ENCODE measurements at places on chromosomes 5 and 9.

GRCh38 chr5:72108202-72109061 lies 1.2 kb downstream of the MAP1B start:
- peak; percentile 62 for DNase-seq

- DNase-seq, result no peak
Measured at GRCh38 chr5:74017786-74018211, 391.8 kb downstream of the ARHGEF28 start.

- DNase-seq, result no peak
Measured at GRCh38 chr9:119071636-119072035, 297.6 kb downstream of the BRINP1 start.

DNA sequence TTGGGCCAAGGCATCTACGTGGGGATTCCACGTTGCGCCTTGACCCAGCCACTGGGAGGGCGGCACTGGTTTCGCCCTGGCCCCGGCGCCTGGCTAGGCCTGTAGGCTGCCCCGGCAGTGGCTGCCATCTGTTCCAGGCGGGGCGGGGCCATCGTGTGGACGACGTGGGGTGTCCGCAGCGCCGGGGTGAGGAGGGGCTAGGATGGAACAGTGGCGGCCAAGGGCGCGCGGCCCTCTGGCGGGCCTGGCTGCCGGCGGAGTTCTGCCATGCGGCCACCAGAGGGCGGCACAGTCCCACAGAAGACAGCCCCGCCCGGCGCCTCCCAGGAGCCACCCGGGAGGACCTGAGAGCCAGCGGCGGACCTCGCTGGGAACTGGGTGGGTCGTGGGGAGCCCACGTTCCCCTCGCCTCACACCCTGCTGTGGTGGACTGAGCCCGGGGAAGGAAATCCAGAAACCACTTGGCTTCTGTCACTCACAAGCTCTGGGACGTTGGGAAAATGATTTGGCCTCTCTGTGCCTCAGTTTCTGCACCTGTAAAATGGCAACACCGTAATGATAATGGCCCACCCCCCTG lies 22.6 kb upstream of the RAPGEF1 start:
- DNase-seq, result peak; percentile 45

DNA sequence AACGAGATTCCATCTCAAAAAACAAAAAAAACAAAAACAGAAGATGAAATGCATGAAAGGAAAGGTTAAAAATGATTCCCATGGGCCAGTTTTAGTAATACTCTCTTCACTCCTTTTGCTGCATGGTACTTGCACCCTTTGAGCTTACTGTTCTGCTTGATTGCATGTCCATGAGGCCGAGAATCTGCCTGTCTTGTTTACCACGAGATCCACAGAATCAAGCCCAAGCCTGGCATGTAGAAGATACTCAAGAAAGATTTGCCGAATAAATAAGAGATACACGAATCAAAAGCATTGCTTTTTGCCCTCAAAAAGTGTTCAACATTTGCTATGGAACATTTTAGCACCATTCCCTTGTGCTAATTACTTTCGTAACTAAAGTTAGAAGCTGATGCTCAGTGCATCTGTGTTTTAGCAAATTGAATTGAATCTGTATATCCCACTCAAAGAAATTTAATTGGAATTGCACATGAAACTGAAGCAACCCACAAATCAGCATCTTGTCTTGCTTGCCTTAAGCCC lies 1.1 kb downstream of the FAXDC2 start:
- no peak for DNase-seq

- no peak for DNase-seq
Measured at GRCh38 chr5:135596788-135597187, 18.0 kb upstream of the CXCL14 start.

- DNase-seq, result no peak
Measured at GRCh38 chr5:138011991-138012390, 20.9 kb downstream of the FAM13B start.

- no peak for DNase-seq
Measured at GRCh38 chr9:134396825-134397224, 70.6 kb downstream of the RXRA start.

DNA sequence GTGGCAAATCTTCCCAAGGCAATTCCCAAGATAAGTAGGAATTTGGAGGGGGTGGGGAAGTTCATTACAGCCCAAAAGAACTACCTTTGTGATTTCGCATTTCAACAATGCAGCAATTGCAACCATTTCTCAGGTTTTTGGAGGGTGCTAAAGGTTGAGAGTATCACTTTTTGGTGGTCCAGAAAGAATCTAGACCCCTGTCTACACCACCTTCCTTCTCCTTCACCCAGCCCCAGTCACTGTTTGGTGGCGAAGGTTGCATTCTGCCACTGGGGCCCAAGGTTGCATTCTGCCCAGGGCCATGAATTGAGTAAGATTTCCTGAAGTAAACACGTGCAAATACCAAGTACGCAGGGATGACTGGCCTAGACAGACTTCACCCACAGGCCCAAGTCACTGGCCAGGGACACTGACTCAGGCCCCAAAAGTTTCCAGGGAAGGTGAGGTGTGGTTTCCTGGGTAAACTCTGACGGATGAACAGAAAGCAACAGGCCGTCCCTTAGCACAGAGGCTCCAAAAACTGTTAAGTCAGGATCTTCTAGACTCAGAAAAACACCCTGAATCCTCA lies 5.7 kb downstream of the PDE6A start:
- no peak for DNase-seq

DNA sequence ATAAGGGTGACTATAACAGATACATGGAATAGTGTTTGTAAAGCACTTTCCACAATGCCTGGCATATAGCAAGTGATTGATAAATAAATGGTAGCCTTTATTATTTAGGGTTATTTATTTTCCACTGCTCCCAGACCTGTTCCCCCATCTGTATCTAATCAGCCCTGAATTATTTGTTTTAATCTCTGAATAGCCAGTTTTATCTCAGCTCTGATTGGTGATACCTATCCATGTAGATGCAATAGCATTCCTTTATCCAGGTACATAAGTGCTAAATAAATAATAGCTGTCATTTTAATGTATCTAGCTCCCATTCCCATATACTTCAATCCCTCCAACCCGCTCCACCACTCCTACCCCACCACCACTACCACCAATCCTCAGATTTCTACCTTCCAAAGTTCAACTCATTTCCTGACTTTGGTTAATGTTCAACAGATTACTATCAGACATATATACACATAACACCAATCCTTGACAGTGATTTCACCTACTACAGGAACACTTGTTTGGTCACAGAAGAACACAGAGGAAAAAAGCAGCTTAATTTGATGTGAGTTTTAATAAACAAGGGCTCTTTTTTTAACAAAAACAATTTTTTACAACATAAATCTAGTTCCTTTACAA lies 14.0 kb downstream of the PRKAA1 start:
- no peak for DNase-seq

GRCh38 chr5:97955450-97955849 lies 772.4 kb upstream of the RIOK2 start:
- DNase-seq, result no peak

- DNase-seq, result no peak
Measured at GRCh38 chr5:136622747-136623146, 257.4 kb upstream of the TRPC7 start.

- no peak for DNase-seq
Measured at GRCh38 chr5:136374638-136375037, 9.3 kb upstream of the TRPC7 start.

DNA sequence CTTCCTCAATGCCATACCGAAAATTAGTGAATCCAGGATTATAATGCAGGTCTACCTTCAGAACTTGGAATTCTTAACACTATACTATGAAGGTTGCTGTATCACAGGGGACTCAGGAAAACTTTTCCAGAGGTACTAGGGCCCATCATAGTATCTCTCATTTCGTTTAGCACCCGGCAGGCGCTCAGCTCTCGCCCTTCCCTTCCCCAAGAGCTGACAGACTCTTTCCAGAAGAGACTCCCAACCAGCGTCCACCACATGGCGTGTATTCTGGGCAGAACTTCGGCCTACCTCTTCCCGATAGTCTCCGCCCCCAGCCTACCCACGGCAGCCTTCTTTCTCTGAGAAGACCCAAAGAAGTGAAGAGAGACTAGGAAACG lies 271 bp downstream of the NOL8 start:
- DNase-seq, result no peak

GRCh38 chr9:127290561-127291065 lies 26.0 kb downstream of the GARNL3 start:
- no peak for DNase-seq

- no peak for DNase-seq
Measured at GRCh38 chr5:60852940-60853339, 8.9 kb upstream of the ELOVL7 start.

- DNase-seq, result no peak
Measured at GRCh38 chr9:91902475-91903125, 47.4 kb downstream of the ROR2 start.

GRCh38 chr9:86962692-86963091 lies 15.4 kb upstream of the GAS1 start:
- DNase-seq, result no peak

DNA sequence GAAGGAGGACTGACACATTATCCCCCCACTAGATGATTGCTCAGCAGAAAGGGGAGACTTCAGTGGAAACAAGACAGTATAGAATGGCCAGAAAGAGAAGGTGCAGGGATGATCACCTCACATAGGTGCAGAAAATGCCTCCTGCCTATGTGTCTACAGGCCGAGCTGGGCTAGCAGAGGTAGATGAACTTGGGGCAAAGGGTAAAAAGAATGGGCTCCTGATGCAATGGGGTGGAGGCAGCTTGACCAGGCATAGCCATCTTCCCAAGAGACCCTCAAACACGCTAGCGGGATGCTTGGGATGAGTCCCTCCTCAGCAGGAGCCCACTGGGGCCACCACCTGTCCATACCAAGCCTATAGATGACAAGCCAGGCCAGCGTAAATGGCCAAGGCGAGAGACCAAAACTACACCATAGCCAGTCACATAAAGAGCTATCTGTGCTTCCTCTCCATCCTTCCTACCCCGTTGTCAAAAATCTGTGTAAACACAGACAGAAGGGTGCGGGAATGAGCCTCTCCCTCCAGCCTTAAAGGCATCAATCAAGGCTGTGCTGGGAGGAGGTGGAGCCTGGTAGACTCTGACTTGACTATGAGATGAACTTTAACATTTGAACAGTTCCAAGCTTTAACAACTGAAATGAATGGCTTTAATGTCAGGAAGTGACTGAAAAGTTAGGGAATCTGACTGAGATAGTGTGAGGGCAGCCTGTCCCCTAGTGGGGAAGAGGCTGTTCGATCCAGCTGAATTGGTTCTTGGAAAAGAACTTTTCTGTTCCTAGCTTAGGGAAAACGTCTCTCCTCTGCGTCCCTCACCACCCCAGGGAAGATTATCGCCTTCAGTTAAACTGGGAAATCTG lies 10.4 kb downstream of the C9orf152 start:
- DNase-seq, result no peak

GRCh38 chr9:71704796-71705195 lies 63.5 kb downstream of the CEMIP2 start:
- no peak for DNase-seq

DNA sequence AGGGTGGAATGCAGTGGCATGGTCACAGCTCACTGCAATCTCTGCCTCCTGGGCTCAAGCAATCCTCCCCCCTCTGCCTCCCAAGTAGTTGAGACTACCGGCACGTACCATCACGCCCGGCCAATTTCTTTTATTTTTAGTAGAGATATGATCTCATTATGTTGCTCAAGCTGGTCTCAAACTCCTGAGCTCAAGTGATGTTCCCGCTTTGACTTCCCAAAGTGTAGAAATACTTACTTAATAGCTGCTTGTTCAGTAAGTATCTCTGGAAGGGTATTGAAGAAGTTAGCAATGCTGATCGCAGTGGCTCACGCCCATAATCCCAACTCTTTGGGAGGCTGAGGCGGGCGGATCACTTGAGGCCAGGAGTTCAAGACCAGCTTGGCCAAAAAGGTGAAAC lies 35.7 kb upstream of the PLIN2 start:
- no peak for DNase-seq

DNA sequence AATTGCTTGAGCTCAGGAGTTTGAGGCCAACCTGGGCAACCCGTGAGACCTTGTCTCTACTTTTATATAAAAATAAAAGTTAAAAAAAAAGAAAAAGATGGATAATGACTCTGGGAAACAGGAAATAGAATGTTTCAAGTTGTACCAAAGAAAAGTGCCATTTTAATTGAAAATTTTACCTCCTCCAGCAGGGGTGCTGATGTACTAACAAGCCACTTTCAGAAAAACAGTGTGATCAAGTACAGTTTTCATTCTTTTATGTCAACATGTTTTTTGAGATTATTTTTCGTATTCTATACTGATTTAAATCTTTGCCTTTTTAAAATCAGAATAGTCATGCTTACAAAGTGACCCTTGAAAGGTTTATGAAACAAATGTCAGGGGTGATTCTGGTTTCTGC lies 30.8 kb downstream of the F2R start:
- DNase-seq, result no peak

- no peak for DNase-seq
Measured at GRCh38 chr5:144040615-144041305, 129.7 kb downstream of the YIPF5 start.

GRCh38 chr5:37871023-37871815 lies 31.4 kb upstream of the GDNF start:
- no peak for DNase-seq

- no peak for DNase-seq
Measured at GRCh38 chr5:168008555-168008954, 282.9 kb upstream of the WWC1 start.

- no peak for DNase-seq
Measured at GRCh38 chr9:135795391-135795790, 93.4 kb downstream of the KCNT1 start.

- DNase-seq, result no peak
Measured at GRCh38 chr5:52759331-52759730, 28.4 kb upstream of the ITGA1 start.

DNA sequence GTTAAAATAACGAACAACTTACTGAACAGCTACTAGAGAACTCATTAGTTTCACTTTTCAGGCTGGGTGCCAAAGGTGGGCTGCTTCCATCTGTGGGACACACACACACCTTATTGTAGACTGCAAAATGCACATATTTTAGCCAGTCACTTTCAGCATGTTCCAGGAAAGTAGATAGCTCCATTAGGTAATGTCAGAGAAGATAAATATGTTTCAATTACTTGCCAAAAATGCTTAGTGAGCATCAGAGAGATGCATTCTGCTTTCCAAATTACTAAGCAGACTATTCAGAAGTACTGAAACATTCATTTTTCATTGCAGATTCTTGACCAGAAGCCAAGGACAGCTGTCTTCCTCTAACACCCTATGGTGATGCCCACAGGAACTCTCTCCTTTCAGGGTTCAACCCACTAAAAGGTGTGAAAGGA lies 56.2 kb upstream of the APC start:
- DNase-seq, result no peak

GRCh38 chr9:35267710-35268109 lies 105.9 kb downstream of the UNC13B start:
- DNase-seq, result no peak

GRCh38 chr5:141182248-141182647 lies at the start of gene PCDHB16:
Gene PCDHB16 (plus strand): TSS chr5:141182387. CDS start chr5:141182560, 173 bp downstream.
- peak; percentile 10 for DNase-seq

DNA sequence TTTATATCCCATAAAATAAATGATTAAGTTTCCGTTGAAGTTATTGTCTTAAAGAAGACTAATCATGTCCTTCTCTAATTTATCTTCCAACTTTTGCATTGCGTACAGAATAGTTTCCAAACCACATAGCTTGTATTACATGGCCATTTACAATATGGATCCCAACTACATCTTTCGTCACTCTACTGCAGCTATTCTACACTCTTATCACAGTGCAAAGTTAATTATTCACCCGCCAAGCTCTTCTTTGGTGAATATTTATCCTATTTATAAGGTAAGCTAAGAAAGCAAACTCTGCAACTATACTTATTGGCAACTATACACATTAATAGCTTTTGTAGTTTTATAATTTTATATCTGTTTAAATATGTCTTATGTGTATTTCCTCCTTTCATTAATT lies 75.9 kb upstream of the ADAMTS19 start:
- no peak for DNase-seq

- DNase-seq, result no peak
Measured at GRCh38 chr9:111759762-111760639, 34.7 kb downstream of the SHOC1 start.
